ENCODE measurements at places on chromosomes 11 and 22. TPM values are rescaled to one million over a fixed set of nuclear protein-coding genes. Genes with fewer than 3 reads are reported as not detected.

FGF19 gene
- total RNA-seq, result 0.35 TPM

PKDREJ gene
- not detected for total RNA-seq

CRACR2B gene
- total RNA-seq, result 5.5 TPM

UCP3 gene
- 5.4 TPM for total RNA-seq

- H3K4me1 ChIP-seq, result no peaks in the 10 kb centered on the region
- no peak overlapping the region for H3K4me3 ChIP-seq
- no peak for DNase-seq
- H3K27ac ChIP-seq, result no peak overlapping the region
- no peaks in the 10 kb centered on the region for H3K36me3 ChIP-seq
- H3K27me3 ChIP-seq, result no peaks in the 10 kb centered on the region
Measured at GRCh38 chr22:17873116-17873515, 98.8 kb upstream of the BID start.

GRCh38 chr11:35742707-35743454 is 80.3 kb downstream of the TRIM44 start:
- H3K27ac ChIP-seq, result no peak overlapping the region
- no peak for DNase-seq
- H3K27me3 ChIP-seq, result no peaks in the 10 kb centered on the region
- H3K4me1 ChIP-seq, result peaks cover 12% of the 10 kb centered on the region

DNA sequence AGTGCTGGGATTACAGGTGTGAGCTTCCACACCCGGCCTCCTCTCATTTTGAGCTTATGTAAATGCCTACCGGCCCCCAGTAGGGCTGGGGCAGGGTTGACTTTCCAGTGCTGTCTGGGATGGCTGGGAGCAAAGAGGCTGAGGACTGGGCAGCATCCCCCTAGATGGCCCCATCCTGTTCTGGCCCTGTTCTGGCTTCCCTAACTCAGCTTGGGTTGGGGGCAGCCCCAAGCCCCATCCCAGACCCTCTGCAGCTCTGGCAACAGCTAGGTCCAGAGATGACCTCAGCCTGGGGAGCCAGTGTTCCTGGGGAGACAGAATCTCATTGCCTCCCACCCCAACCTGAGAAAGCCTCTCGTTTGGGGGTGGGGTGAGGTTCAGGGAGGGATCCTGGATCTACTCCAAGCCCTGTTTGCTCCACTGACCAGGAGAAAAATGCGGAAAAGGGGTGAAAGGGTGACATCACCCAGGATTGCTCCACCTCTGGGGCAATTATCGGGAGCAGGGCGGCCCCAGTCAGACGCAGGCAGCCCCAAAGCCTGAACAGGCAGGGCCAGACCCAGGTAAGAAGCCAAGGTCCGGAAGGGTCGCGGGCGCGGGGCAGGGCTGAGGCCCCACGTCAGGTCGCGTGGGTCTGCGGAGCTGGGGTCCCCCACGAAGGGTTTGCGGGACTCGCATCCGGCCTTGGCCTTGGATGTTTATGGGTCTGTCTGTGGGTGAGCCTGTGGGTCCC is at the start of gene PNPLA2:
PNPLA2 (plus strand) TSS at position 519 of the 733 bp plus-strand sequence. CDS start 805 bp downstream, outside the sequence.
- peak within 1 kb of the TSS; percentile 89 for H3K4me3 ChIP-seq
- no peak for DNase-seq
- H3K27ac ChIP-seq, result no peak within 1 kb of the TSS

DNA sequence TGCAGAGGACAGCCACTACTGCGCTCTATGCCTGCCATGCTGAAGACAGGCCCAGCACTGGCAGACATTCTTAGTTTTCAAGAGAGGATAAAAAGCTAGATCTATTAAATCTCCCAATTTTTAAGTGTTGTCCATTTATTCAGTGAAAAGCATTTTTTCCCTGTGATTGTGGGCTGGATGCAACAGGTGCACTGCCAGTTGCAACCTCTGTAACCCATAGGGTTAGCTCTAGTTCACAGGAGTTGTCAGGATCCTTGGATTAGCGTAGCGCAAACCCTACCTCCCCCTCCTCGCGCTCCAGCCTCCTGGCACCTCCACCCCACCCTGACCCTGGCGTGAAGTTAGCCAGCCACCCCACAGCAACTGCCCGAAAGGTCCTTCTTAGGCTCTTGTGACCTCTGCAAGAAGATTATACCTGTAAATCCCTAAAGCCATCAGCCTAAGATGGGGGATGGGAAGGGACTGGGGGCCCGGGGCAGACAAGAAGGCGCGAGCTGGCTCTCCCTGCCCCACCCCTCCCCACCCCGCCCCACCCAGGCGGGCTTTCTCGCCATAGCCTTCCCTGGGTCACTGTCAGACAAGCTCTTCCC is 30.9 kb downstream of the EIF3F start:
- no peak for DNase-seq
- H3K27ac ChIP-seq, result no peak overlapping the region
- peaks cover 15% of the 10 kb centered on the region for H3K4me1 ChIP-seq
- peaks cover 63% of the 10 kb centered on the region for H3K27me3 ChIP-seq
- H3K4me3 ChIP-seq, result peak overlapping the region; percentile 70
- H3K36me3 ChIP-seq, result peaks cover 2% of the 10 kb centered on the region

DNA sequence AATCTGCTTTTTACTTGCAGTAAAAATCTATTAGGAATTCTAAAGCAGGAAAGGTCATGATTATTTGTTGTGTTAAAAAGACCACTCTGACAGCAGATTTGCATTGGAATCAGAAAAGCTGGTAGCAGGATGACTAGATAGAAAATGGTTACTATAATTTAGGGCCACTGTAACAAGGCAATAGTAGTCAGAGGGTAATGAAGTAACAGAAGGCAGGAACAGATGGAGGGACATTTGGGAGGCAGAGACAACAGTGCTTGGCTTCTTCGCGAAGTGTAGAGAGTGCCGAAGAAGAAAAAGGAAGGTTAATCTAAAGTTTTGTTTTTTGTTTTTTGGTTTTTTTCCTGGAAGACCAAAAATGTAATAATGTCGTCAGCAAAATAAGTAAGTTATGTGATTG is 129.8 kb upstream of the SLC5A12 start:
- no peaks in the 10 kb centered on the region for H3K27me3 ChIP-seq
- H3K36me3 ChIP-seq, result no peaks in the 10 kb centered on the region
- no peak for DNase-seq
- no peaks in the 10 kb centered on the region for H3K4me1 ChIP-seq
- H3K4me3 ChIP-seq, result no peak overlapping the region
- no peak overlapping the region for H3K27ac ChIP-seq

DNA sequence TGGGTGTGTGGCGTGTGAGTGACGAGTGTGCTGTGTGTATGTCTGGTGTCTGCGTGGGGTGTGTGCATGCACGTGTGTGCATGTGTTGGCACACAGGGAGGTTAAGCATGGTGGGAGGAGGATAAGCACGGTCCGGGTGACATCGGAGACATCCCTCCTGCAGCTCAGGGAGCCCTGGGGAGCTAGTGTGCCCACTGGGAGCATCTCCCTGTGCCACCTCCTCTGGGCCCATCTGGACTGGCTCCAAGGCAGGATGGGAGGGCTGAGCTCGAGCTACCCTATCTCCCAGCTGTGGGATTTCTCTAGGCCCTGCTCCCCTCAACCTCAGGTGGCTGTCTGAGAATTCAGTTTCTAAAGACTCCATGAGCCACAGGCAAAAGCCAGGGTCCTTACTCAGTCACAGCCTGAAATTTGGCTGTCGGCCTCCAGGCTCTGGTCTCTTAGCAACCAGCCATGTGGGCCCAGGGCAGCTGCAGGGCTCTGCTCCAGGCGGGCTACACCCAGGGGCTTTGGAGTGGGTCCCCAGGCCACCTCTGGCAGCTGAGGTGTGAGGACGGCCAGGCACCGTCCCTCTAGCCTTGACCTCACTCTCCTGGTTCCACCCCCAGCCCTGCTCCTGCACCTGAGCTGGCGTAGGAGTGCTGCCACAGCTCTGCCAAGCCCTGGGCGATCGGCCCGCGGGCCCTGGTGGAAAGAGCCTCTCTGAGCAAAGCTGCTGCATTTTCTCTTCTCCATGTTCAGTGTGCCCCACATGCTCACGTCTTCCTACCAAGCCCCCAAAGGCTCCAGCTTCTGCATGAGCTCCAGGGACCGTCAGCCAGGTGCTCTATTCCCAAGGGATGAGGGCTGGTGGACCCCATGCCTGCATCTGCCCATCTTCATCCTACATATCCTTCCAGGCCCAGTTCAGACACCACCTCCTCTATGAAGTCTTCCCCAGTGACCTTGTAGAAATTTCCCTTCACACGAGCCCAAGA is 39.7 kb downstream of the RTL6 start:
- DNase-seq, result no peak
- H3K4me3 ChIP-seq, result no peak overlapping the region
- H3K4me1 ChIP-seq, result peaks cover 57% of the 10 kb centered on the region
- peaks cover 19% of the 10 kb centered on the region for H3K27me3 ChIP-seq

GRCh38 chr11:128824191-128825049 is 42.7 kb downstream of the KCNJ1 start:
- DNase-seq, result no peak
- H3K4me3 ChIP-seq, result no peak overlapping the region
- H3K36me3 ChIP-seq, result no peaks in the 10 kb centered on the region

DNA sequence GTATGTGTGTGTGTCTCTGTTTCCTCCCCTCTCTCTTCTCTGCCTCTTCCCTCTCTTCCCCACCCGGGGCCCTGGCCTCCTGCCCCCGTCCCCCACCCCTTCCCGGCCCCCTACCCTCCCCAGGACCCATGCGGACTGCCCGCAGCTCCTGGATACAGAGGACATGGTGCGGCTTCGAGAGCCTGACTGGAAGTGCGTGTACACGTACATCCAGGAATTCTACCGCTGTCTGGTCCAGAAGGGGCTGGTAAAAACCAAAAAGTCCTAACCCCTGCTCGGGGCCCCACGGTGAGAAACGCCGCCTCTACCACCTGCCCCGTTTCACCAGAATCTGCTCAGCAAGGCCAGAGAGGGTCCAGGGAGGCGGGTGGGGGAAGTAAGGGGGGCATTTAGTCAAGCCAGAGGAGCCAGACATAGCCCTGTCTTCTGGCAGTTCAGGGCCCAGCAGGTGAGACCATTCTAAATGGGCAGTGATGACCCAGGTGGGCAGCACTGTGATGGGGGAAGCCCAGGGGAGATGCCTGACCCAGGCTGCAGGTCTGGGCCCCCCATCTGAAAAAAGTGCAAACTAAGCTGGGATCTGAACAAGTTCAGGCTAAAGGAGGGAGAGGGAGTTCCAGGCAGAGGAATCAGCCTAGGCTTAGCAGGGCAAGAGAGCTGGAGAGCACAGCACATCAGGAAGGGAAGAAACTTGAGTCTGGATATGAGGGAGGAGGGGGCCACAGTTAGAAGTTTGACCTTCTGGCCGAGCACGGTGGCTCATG is 6.4 kb downstream of the SELENOM start:
- no peaks in the 10 kb centered on the region for H3K27me3 ChIP-seq
- H3K36me3 ChIP-seq, result peaks cover 4% of the 10 kb centered on the region
- no peak overlapping the region for H3K27ac ChIP-seq
- no peak overlapping the region for H3K4me3 ChIP-seq
- peaks cover 1% of the 10 kb centered on the region for H3K4me1 ChIP-seq
- no peak for DNase-seq

DNA sequence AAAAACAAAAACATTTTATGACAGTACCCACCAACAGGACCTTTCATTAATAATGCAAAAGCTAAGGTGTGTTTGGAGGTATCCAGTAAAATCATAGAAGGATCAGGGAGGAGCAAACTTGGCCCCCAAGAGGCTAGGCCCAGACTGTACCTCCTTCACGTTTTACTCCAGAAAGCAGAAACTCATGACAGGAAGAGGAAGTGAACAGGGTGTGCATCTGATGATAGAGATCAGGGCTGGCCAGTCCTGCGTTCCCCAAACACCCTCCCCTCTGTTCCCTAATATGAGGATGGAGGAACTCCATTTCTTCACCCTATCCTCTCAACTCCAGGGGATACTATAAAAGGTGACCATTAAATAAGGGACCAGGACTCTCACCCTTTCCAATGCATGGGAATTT is 10.2 kb upstream of the MS4A12 start:
- H3K27ac ChIP-seq, result no peak overlapping the region
- no peak overlapping the region for H3K4me3 ChIP-seq
- no peaks in the 10 kb centered on the region for H3K4me1 ChIP-seq

GRCh38 chr22:27192135-27192829 is 534.9 kb downstream of the MIAT start:
- no peak overlapping the region for H3K4me3 ChIP-seq
- peaks cover 19% of the 10 kb centered on the region for H3K27me3 ChIP-seq
- H3K36me3 ChIP-seq, result no peaks in the 10 kb centered on the region
- no peak for DNase-seq
- H3K27ac ChIP-seq, result no peak overlapping the region
- peaks cover 5% of the 10 kb centered on the region for H3K4me1 ChIP-seq

DNA sequence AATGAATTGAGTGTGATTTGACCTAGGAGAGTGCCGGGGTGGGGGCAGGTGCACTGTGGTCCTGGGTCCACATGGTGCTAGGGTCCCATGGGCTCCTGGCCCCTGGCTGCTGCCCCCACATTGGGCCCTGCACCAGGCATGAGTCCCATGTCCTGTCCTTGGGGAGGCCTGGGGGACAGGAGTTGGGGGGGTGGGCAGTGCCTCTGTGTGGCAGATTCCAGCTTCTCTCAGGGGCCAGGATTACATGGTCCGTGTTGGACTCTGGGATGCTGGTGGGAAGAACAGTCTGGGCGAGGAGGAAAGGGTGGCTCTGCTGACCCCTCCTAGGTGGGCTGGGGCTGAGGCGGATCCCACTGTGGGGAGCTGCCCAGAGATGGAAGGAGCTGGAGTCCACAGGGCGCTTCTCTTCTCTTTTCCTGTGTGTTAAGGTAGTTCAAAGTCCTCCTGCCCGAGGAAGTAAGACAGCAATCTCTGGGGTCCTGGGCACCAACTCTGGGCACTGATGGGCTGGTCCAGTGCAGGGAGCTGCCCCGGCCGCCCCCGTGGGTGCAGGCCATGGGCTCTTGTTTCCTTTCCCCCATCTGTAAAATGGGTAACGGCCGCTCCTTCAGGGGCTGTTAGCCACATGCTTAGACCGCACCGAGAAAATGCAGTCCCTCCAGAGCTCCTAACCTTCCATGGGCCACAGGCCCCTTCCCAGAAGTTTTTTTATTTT is 19.8 kb downstream of the KCNQ1 start:
- H3K4me3 ChIP-seq, result no peak overlapping the region
- H3K27ac ChIP-seq, result no peak overlapping the region
- no peaks in the 10 kb centered on the region for H3K27me3 ChIP-seq
- peaks cover 59% of the 10 kb centered on the region for H3K4me1 ChIP-seq
- H3K36me3 ChIP-seq, result no peaks in the 10 kb centered on the region
- no peak for DNase-seq

- peaks cover 11% of the 10 kb centered on the region for H3K36me3 ChIP-seq
- peaks cover 6% of the 10 kb centered on the region for H3K27me3 ChIP-seq
- peaks cover 22% of the 10 kb centered on the region for H3K4me1 ChIP-seq
- peak overlapping the region; percentile 89 for H3K4me3 ChIP-seq
- peak; percentile 18 for DNase-seq
- no peak overlapping the region for H3K27ac ChIP-seq
Measured at GRCh38 chr11:61814247-61814957, 2.4 kb downstream of the FADS1 start.

All from activated T-cell treated with anti-CD3 and anti-CD28 coated beads, Interleukin-2, amount 50 U/mL, for 72 hours (primary cell).